Mesenchymal stem cell (in vitro differentiated cells and primary cell): ENCODE measurements at places on chromosomes 2 and 18.

DNA sequence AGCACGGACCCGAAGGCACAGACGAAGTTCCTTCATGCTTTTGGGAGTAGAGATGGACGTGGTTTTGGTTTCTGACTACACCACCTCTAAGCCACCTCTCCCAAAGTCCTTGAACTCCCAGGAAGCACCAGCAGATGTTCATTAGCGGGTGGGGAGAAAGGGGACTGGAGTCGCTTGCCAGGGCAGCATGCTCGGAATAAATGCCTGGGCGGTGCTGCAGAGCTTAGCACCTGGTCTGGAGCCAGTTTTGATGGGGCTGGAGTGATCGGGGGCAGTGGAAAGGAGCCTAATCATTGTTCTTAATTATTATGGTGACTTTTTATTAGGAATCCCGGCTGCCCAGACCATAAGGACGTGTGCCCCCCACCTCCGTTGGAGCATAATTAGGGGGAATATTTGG, 220.8 kb downstream of the TFCP2L1 start:
- DNase-seq = no peak

- DNase-seq = no peak
Observed at GRCh38 chr2:173291412-173291811, 63.3 kb upstream of the CDCA7 start.

DNA sequence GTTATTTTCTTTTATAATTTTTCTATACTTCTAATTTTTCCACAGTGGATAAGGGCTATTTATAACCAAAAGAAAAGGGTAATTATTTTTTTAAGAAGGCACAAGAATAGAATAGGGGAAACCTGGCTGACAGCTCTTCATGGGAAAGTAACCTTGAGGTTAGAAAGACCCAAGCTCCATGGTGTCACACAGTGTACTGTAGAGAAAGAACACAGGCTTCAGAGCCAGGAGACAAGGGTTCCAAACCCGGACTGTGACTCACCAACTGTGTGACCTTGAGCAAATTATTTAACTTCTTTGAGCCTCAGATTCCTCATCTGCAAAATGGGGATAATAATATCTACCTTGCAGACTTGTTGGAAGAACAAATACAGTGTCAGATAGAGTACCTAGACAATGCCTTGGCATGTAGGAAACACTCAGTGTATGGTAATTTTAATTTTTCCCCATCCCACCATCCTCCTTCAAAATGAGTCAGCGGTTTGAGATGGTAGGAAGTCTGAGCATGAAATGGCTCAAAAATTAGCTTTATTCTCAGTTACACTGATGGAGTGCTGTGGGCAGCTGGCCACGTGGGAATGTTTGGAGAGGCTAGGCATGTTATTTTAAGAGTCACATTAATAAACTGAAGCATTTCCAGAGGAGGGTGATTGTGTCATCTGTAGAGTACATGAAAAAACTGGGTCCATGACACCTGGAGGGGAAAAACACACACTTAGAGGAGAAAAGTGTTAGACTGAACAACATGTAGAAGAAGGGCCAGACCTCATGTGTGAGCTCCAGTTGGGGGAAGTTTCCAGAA, 36.7 kb downstream of the TMEM37 start:
- no peak for DNase-seq

GRCh38 chr2:126864861-126865260, 33.8 kb upstream of the TEX51 start:
- no peak for DNase-seq

DNA sequence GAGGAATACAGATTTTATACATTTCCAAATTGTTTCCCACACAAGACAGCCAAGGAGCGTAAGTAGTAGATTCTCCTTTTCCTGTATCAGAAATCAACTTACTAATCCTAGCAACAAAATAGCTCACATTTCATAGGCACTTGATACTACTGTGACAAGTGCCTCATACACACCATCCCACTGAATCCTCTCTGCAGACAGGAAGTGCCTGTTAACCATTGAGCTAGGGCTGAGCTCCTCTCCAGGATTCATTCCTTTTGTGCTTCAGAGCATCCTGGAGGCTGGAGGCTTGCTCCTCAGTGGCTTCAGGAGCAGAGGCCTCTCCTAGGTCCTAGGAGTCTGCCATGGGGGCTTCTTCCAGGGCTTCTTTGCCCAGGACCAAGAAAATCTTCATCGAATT, 20.8 kb upstream of the ZNF396 start:
- DNase-seq = no peak

- DNase-seq = peak; percentile 4
Observed at GRCh38 chr2:193141-193671, 70.6 kb downstream of the SH3YL1 start.

DNA sequence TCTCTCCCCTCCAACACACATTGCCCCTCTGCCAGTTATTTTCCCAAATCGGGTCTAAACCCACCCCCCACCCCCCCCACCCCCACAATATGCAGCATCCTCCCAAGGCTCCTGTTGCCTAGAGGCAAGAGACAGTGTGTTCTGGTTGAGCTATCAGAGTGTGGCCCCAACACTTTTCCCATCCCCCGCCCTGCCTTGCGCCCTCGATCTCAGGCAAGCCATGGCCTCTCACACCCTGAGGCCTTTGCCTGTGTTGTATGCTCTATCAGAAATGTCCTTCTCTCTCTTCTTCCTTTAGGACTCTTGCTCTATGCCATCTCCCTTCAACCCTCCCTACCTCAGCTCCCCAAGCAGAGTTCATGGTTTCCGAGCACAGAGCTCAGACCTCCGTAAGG, 9.5 kb upstream of the GRHL1 start:
- no peak for DNase-seq

DNA sequence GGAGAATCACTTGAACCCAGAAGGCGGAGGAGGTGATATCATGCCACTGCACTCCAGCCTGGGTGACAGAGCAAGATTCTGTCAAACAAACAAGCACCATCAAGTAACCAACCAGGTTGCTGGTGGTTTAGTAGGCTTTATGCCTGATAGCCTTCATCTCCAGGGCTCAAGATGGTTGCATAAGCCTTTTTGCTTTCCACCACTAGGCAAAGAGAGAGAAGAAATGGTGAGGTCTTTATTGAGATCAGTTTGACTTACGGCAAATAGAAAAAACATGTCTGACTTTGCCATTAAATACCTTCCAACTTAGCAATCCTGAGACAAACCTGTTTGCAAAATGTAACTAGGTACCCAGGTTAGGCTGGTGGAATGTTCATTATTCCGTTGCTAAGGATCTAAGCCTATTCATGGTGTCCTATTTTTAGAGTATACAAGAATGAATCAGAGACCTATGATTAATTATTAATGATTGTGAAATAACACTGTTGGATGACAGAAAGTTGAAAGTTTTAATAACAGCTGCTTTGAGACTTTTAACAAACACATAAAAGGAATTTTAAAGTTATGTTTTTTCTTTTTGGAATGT, 53.5 kb upstream of the SLC38A11 start:
- DNase-seq = no peak

GRCh38 chr2:75592888-75593287, 32.1 kb upstream of the EVA1A start:
- DNase-seq = no peak

DNA sequence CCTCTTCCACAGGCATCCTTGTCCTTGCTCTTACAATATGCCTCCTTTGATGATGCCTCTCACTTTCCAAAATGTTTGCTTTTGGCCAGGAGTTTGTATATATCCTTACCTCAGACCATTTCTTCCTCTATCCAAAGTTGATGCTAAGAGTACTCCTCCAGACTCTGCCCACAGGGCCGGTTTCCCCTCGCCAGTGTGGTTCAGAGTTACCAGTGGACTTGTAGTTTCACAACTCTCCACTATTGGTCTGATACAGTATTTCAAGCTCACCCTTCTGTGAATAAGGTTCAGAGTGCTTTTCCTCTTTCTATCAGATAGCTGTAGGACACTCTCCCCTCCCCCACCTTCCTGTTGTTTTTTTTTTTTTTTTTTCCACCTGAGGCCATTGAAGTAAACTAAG, 42.2 kb upstream of the LINC00305 start:
- DNase-seq = no peak

GRCh38 chr2:61705625-61706024, 148.2 kb downstream of the FAM161A start:
- no peak for DNase-seq

DNA sequence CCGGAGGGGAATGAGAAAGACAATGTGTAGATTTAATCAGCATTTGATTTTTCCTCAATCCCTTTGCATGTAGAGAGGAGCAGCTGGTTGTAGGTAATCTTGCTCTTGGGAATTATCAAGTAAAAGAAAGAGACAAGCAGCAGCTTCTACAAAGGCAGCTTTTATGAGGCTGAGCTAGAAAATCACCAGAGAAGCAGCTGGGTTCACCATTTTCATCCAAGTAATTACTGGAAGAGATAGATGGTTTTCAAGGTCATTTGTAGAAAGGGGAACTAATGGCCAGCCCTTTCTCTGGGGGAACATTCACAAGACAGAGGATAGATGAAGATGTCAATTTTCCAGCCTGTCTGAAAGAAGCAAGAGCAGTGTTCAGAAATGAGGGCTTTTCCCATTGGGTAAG, 113.0 kb downstream of the RND3 start:
- DNase-seq = no peak

GRCh38 chr18:29147944-29148343, 971.0 kb upstream of the CDH2 start:
- DNase-seq = peak; percentile 78

- DNase-seq = no peak
Observed at GRCh38 chr2:134392442-134393074, 138.7 kb downstream of the MGAT5 start.

DNA sequence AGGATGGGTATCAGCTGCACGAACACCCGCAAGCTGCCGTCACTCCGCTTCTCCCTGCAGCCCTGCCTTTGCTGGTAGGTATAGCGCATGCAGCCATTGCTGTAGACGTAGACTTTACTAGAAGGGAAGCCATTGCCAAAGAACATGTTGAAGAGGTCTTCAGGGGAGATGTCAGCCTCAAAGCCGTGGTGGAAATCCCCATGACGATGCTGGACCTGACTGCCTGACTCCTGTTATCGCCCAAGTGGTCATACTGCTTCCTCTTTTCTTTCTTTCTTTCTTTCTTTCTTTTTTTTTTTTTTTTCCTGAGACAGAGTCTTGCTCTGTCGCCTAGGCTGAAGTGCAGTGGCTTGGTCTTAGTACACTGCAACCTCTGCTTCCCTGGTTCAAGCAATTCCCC, 68.7 kb upstream of the SPRED2 start:
- no peak for DNase-seq

DNA sequence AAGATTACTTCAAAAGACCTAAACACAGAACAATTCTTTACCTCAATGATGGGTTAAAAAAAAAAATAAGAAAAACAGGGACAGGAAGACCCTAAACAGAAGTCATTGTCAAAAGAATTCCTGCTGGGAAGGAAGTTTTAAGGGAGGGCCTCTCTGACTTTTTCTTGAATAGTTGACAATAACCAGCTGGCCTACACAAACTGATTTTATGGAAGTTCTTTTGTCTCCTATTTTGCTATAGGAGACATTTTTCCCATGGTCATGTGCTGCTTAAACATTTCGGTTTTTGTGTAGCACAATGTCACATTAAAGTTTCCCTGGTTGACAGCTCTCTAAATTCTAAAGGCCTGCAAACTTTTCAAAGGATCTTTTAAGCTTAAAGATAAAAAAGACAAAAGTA, 55.3 kb downstream of the RFTN2 start:
- no peak for DNase-seq

DNA sequence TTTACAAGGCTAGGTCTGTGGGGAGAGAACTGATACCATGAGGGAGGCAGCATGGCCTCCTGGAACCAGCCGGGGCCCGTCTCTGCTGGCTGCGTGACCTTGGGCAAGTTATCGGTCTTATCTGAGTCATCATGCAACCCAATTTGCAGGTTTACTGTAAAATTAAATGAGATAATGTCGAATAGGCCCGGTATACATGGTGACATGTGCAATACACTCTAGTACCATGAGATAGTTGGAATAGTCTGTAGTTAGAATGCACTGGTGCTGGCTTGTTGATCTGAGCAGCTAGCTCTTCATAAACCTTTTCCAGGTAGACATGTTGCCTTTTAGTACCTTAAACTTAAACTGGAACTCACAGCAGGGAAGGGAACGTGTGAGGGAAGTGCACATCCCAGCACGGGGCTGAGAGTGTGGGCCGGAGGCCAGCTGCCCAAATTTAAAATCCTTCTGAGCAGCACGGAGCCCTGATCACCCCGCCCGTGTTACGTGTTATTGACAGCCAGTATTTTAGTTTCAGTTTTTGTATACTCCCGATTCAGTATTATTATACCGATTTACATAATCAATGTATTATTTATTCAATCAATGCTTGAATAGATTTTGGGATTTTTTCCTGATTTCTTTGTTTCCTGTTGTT, 72.4 kb upstream of the HS6ST1 start:
- DNase-seq = no peak

DNA sequence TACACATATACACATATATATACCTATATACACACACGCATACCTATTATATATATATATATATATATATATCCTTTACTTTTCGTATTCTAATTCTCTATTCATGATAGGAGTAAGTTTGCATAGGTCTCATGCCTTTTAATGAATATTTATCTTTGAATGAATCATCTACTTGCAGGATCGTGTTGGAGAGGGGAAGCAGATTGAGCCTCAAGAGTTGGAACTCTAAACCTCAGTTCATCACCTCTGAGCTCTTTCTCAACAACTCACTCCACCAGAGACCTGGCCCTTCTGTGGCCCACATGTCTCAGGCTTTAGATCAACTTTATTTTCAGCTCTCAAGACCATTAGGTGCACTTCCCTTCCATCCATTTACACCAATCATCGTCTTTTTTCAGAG, 490.4 kb upstream of the ID2 start:
- no peak for DNase-seq

DNA sequence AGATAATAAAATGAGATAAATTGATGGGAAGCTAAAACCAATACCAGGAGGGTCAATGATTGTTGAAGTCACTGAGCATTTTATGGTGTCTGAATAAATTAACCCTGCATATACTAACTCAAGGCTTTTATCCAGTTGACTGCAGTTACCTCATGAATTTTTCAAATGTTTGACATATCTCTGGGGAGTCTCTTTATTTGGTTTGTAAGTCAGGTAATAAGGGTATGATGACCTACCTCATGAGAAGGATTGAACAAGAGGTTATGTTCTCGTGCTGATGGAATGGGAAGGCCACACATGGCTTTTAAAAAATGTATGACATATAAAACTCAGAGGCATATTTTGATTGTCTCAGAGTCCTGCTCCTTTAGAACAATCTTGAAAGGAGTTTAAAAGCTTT, 237.6 kb downstream of the THSD7B start:
- no peak for DNase-seq

DNA sequence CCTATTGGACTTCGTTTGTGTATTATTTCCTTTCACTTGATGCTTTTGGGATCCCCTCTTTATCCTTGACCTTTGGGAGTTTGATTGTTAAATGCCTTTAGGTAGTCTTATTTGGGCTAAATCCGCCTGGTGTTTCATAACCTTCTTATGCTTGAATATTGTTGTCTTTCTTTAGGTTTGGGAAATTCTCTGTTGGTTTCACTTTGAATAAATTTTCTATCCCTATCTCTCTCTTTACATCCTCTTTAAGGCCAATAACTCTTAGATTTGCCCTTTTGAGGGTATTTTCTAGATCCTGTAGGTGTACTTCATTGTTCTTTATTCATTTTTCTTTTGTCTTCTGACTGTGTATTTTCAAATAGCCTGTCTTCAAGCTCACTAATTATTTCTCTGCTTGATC, 354.7 kb downstream of the PARD3B start:
- DNase-seq = no peak
